CD4-positive, alpha-beta T cell treated with Interleukin-12 subunit alpha and Interleukin-12 subunit beta, for 1 hour (primary cell): ENCODE measurements at places on chromosomes 12 and 14.

DNA sequence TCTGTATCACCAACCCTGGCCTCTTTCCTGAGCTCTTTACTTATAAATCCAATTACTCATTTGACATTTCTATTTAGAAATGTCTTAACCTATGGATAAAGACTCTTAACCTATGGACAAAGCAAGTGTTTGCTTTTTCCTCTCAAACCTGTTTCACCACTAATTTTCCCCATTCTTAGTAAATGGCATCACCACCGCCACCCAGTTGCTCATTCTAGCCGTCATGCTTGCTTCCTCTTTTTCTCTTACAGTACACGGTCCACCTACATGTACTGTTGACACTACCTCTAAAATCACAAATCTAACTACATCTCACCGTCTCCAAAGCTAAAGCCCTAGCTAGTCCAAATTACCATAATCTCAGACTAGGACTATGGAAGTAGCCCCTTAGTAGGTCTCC lies 60.0 kb downstream of the CAPS2 start:
- DNase-seq = no peak

DNA sequence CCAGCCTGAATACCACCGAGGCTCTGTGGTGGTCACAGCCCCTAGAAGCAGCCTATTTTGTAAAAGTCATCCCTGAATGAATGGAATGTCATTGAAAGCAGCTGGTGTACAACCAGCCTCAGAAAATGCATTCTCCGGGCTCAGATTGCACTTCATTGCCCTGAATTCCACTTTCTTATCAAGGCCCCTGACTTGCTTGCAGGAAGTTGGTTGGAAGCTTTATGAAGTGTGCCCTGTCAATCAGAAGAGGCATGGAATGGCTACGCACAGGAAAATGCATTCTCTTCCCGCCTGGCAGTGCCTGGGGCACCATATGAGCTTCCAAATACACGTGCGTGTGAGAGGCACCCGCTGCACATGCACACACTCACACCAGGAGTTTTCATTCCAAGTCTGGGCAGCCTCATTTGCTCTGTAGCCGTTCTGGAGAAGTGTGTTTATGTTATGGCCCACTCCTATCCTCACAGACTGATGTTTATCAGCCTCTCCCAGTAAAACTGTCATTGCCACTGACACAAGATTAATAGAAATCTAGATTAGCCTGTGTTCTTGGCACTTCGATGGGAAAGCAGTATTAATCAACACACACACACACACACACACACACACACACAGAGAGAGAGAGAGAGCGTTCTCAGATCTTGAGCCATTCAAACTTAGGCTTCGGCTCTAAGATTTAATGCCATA lies 63.9 kb downstream of the NUAK1 start:
- DNase-seq = no peak

- DNase-seq = no peak
These were observed 279.9 kb upstream of the TBX3 start for GRCh38 chr12:114963846-114964245.

GRCh38 chr12:5335069-5335468 lies 96.8 kb upstream of the NTF3 start:
- DNase-seq = no peak

GRCh38 chr12:115528466-115528865 lies 749.0 kb downstream of the MED13L start:
- no peak for DNase-seq

GRCh38 chr12:96698965-96699364 lies 208.1 kb upstream of the NEDD1 start:
- no peak for DNase-seq

GRCh38 chr14:55454264-55455002 lies 14.0 kb upstream of the TBPL2 start:
- no peak for DNase-seq

DNA sequence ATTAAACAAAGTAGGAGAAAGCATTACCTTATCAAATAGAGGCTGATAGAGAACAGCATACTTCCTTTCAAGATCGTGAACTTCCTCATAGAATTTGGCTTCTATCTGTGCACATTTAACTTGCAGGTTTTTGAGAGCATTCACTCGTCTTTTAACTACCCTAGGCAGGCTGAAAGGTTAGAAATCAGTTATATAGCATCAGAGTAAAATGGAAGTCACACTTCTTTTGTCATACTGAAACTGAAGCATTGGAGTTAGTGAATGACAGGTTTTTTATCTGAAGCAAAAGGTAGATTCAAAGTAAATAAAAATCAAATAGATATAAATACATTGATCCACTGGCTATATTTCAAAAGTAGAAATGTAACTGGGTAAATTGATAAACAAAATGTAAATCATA lies 24.4 kb downstream of the NAP1L1 start:
- DNase-seq = no peak

DNA sequence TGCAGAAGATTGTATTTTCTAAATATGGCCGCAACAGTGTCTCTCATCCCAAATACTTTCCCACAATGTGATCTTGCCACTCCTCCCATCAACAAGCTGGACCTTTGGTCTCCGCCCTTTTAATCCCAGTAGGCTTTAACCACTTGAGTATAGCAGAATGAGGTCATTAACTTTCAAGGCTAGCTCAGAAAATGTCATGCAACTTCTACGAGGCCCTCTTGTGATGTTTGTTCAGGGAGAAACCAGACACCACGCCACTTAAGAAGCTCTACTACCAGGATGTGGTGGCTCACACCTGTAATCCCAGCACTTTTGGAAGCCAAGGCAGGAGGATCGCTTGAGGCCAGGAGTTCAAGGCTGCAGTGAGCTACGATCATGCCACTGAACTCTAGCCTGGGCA lies 20.1 kb upstream of the OR6J1 start:
- no peak for DNase-seq

- no peak for DNase-seq
These were observed 14.5 kb upstream of the WDR89 start for GRCh38 chr14:63656194-63656593.

DNA sequence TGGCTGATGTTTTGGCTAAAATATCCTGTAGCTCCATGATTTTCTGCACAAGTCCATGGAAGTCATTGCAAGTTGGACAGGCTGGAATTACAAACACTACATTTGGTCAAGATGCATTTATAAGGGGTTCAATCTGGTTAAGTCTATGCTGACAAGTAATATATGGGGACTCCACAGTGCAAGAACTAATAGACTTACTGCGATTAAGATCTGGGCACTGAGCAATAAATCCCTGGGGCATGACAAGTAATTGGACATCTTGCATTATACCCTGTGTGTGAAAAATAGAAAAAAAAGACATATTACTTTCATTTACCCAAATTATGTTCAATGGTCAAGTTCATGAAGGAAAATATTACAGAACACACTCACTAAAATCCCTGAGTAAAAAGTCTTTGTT lies 99.1 kb downstream of the NELL2 start:
- DNase-seq = no peak

DNA sequence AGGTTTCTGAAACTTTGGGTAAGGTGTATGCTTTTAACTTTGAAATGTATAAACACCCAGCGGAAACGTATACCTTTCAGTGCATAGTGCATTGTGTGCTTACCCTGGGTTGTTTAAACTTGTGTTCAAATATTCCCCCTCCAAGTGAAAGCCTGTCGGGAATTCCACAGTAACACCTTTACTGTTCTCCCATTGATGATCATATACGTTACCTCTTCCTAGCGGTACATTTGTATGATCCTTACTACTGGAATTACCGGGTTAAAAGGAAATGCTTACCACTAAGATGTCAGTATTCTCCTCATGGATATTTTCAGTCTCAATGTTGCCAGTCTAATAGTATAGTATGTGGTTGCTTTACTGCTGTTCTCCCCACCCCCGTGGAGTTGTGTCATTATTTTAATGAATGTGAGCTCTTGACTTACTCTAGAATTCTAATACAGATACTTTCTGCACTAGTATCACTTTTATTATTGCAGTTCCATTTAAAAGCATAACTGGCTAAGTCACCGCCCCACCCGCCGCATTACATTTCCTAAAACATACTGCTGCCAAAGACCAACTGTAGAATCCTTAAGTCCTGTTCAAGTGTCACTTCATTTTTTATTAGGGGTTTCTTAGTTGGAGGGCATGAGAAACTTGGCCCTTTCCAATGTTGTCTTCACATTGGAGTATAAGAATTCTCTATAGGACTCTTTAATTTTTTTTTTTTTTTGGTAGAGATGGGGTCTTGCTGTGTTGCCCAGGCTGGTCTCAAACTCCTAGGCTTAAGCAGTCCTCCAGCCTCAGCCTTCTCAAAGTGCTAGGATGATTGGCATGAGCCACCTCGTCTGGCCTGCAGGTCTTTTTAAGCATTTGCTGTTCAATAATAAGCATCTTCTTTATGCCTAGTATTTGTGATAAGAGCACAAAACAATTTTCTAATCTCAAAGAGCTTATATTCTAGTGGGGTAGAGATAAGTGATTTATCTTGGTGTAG lies 24.9 kb downstream of the NUDT4 start:
- DNase-seq = no peak

- DNase-seq = no peak
These were observed 197.2 kb downstream of the NRXN3 start for GRCh38 chr14:78367355-78367754.

- DNase-seq = no peak
These were observed 181.8 kb upstream of the MYL2 start for GRCh38 chr12:111102102-111102739.

- no peak for DNase-seq
These were observed 41.6 kb upstream of the VASH1 start for GRCh38 chr14:76719666-76720065.

DNA sequence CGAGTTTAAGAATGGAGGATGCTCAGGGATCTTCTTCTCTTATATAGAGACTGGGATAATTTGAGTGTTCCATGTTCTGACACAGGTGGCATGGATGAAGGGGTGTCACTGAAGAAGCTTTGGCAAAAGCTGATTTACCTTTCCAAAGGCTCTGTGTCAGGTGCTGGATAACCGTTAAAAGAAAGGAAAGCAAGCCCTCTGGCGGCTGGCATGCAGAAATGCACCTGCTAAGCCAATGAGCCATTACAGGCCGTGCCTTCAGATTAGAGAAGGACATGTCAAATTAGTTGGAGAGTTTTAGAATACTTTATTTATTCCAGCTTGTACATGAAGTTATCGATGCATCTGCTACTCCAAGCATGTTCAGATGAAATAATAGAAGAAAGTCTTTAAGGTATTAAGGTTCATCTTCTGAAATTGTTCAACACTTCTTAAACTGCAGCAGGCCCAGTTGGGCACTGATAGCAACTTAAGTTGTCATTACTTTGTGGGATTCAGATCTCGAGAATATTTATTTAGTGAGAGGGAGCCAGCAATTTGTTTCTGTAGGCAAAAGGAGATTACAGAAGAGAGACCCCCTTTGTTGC lies 678.2 kb downstream of the NRXN3 start:
- DNase-seq = peak; percentile 10

- DNase-seq = peak; percentile 35
These were observed 10.5 kb downstream of the CACNA2D4 start for GRCh38 chr12:1907652-1908611.

DNA sequence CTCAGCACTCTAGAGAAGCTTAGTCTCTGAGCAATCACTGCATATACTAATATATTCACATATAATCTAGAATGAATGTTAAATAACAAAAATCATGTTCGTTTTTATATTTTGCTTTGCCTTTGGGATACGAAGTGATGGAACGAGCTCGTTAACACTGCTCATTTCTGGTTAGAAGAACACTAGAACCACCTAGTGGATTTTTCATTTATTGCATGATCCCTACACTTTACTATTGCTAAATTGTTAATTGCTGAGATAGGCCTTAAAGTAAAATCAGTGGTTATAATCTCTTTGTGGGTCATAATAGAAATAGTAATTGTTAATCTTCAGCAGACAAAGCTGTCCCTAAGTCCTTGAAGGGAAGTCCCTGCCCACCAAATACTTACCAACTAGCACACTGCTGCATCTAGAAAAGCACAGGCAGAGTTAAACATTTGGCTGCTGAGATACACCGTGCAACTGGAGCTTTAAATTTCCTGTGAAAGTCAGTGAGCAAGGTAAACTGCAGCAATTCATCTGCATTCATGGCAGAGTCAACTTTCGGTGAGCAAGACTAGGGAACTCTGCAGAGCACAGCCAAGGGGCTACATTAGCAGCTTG lies 353.7 kb downstream of the APAF1 start:
- peak; percentile 22 for DNase-seq

- DNase-seq = no peak
These were observed 195.2 kb downstream of the RAD51B start for GRCh38 chr14:68014771-68015170.

DNA sequence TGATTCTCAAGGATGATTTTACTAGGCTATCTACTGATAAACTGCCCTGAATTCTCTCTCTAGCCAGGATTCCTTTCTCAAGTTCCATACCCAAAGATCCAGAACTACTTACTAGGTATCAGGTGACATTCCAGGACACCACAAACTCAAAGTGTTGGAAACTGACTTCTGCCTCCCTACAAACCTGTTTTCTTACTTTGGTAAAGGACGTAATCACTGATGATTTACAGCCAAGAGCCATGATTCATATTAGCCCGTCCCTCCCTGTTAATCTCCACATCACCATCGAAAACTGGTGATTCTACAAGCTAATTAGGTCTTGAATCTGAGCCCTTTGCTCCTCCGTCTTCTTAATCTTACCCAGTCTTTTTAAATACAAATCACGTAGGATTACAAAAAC lies 1.0 kb upstream of the ATG14 start:
- no peak for DNase-seq

DNA sequence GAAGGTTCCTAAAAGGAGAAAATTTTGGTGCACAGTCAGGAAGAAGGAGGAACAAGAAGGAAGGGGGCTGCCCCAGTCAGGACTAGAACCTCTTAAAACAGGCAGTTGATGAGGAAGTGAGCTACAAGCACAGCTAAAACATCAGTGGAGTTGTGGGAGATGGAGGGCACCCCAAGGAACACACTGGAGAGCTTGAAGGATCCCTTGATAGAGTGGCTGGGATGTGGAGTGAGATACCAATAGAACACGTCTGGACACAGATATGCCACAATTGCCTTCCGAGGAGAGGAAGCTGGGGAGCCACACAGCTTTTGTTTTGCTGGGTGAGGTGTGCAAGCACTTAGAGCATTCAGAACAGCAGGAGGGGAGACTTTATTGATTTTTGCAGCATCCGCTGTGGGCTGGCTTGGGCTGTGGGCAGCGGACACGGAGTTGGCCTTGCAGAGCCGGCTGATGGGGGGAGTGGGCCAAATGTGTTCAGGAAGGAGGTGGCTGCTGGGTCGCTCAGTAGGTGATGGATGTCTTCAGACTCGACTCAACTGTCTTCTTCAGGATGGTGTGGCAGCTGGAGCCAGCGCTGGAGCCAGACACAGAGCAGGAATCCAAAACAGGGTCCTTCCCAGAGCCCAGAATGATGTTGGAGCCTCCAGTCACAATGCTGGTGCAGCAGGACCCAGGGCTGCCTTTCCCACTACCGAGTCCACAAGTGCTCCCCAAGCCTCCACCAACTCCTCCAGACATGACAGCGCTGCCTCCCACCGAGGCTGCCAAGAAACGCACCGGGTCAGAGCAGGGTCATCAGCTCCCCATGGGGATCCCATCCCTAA lies 4.7 kb upstream of the KRT79 start:
- DNase-seq = no peak

DNA sequence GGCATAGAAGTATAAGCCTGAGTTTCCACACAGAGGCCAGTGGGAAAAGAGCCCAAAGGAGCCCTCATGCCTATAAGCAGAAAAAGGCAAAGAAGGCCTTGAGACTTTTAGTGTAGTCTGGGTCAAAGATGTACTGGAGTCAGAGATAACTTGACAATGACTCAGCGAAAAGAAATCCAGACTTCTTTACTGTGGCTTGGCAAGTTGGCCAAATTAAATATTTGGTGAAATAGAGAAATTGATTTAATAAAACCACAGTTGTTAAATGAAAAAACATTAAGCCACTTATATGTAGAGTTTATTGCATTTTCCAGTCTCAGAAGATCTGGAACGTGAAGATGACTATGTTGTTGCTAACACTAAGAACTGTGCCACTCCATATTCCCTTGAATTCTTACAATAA lies 105.1 kb downstream of the TMTC3 start:
- DNase-seq = no peak
